ENCODE measurements at places on chromosomes 2 and 18.

DNA sequence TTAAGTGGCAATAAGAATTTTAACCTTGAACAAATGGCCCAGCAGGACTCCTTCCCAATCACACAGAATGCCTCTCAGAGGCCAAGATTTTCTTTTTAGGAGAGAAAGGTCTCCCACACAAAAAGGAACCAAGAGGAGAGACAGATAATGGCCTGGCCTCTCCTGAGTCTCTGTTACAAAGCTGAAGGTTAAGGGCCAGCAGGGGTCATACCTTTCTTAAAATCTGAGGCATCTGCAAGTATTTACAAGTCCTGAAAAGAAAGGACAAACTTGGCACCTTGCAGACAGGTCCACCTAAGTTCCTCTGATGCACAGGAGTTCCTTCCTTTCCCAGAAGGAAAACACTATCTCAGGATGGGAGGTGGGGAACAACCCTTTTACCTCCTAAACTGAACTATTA is 142.3 kb downstream of the TMEM163 start:
- DNase-seq = no peak

- no peak for DNase-seq
Measured at GRCh38 chr2:218734190-218734975, 23.7 kb downstream of the TTLL4 start.

GRCh38 chr2:54691445-54692135 is 31.9 kb upstream of the EML6 start:
- no peak for DNase-seq

GRCh38 chr2:109386004-109386695 is 227.6 kb downstream of the SEPTIN10 start:
- DNase-seq = no peak

- peak; percentile 44 for DNase-seq
Measured at GRCh38 chr2:144358374-144358964, 161.4 kb downstream of the ZEB2 start.

DNA sequence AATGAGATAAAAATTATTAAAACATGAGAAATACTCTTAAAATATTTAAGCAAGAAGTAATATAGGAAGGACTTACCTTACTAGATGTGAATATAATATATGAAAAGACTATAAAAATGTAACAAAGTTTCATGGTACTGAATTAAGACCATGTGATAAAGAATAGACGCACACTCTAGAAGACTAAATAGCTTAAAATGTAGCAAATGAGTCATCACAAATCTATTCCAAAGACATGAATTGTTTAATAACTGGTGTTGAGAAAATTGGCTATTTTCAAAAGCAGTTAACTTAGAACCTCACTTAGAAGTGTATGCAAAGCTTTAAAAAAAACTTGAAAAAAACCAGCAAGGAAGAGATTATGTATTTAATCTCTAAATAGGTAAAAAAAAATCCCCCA is 64.1 kb downstream of the POLE4 start:
- DNase-seq = peak; percentile 78

DNA sequence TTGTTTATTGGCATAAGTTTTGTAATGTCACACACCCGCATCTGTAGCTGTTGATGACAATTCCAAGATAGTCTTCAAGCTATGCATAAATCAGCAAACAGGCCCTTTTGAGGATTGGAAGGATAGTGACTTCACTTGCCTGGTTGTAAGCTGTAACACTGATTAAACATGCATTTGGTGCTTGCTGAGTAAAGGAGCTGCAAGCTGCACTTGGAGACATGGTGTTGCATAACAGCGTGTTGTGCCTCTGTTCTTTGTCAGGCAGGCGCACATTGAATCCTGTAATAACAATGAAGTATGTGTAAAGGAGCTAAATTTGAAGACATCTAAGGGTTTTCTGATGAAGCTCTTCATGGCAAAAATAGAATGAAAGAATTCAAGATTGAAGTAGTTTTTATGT is 68.7 kb upstream of the TTC27 start:
- DNase-seq = peak; percentile 47

GRCh38 chr2:238791354-238791753 is 56.5 kb upstream of the TWIST2 start:
- peak; percentile 80 for DNase-seq

DNA sequence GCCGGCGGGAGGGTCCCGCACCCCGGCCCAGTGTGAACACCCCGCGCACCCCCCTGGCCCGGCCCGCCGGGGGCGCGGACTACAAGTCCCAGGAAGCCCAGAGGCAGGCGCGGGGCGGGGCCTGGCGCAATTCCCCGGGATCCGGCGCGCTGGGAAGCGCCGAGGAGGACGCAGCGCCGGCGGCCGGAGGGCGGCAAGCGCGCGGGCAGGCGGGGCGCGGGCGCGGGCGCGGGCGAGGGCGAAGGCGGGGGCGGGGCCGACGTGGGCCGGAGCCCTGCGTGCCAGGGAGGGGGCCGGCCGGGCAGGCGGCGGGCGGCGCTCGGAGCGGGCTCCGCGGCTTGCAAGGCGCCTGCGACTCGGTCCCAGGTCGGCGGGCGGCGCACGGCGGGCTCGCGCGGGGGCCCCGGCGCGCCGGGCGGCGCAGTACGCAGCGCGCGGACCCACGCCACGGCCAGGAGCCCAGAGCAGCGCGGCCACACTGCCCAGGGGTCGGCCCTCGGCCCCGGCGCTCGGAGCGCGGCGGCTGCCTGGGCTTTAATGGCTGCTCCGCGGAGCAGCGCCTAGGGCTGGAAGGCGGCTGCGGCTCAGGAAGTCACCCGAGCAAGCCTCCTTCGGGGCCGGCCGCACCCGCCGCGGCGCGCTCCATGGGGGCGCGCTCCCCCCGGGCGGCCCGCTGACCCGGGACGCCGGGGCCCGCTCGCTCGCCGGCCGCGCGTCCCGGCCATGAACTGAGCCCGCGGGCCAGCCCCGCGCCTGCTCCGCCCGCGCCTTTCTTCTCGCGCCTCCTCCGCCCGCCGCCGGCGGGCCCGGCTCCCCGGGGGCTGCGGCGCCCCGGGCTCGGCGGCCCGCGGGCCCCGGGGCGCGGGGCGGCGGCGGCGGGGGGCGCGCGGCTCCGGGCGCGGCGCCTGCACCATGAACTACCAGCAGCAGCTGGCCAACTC is at the start of gene AGAP1:
Gene AGAP1, plus strand, starts transcription at position 269 of the 941 bp plus-strand sequence.
- DNase-seq = peak; percentile 92

Data from GM23248 (cell line).